A549 treated with AZD2906 at 1 μM for 4 hours (cell line): ENCODE measurements at places on chromosomes 5 and 9. TPM values are rescaled to one million over a fixed set of nuclear protein-coding genes. Genes with fewer than 3 reads are reported as not detected.

The SLIT3 gene
- 13.0 to 18.1 TPM (median 16.5 TPM) in 5 replicates for total RNA-seq

The EQTN gene
- total RNA-seq, result 0.16 to 0.20 TPM in 2 of 5 replicates, not detected in the others

The CARD9 gene
- total RNA-seq, result 0.45 to 2.1 TPM (median 1.1 TPM) in 5 replicates

The MARVELD2 gene
- 2.0 to 3.7 TPM (median 2.5 TPM) in 5 replicates for total RNA-seq

The PDGFRB gene
- total RNA-seq, result 0.11 to 0.80 TPM (median 0.22 TPM) in 5 replicates

The TNFSF15 gene
- total RNA-seq, result 0.03 to 0.12 TPM (median 0.07 TPM) in 5 replicates

The SPINK4 gene
- not detected in 5 replicates for total RNA-seq

The GFI1B gene
- total RNA-seq, result 0.07 to 0.11 TPM (median 0.10 TPM) in 4 of 5 replicates, not detected in the other

The GKAP1 gene
- total RNA-seq, result 4.0 to 5.0 TPM (median 4.2 TPM) in 5 replicates

The PCDHGA3 gene
- total RNA-seq, result 0.02 to 0.03 TPM in 2 of 5 replicates, not detected in the others

The FOXD4L6 gene
- total RNA-seq, result 0.06 to 0.09 TPM in 2 of 5 replicates, not detected in the others

The CNTNAP3 gene
- total RNA-seq, result 8.0 to 10.7 TPM (median 8.8 TPM) in 5 replicates

The SLC46A2 gene
- 0.02 TPM in 1 of 5 replicates, not detected in the others for total RNA-seq

The HSPB3 gene
- 0.16 to 0.24 TPM in 2 of 5 replicates, not detected in the others for total RNA-seq

The LRRC19 gene
- not detected in 5 replicates for total RNA-seq

The GARIN3 gene
- not detected in 5 replicates for total RNA-seq

The N4BP3 gene
- 0.77 to 1.1 TPM (median 1.0 TPM) in 5 replicates for total RNA-seq

The OBP2B gene
- not detected in 5 replicates for total RNA-seq

The SAXO1 gene
- not detected in 5 replicates for total RNA-seq

The VCAN gene
- total RNA-seq, result 7.7 to 13.0 TPM (median 10.0 TPM) in 5 replicates

The SPINK1 gene
- total RNA-seq, result 0.68 to 1.9 TPM (median 1.1 TPM) in 5 replicates

The LTC4S gene
- 0.28 TPM in 2 of 5 replicates, not detected in the others for total RNA-seq

The GADD45G gene
- 0.11 to 0.76 TPM (median 0.39 TPM) in 5 replicates for total RNA-seq

The FOXD4 gene
- total RNA-seq, result 0.13 to 0.57 TPM (median 0.37 TPM) in 5 replicates

The ANKDD1B gene
- 0.03 to 0.09 TPM in 2 of 5 replicates, not detected in the others for total RNA-seq

The RASGRF2 gene
- total RNA-seq, result 1.0 to 1.5 TPM (median 1.2 TPM) in 5 replicates

The CSNK1A1 gene
- 128 to 152 TPM (median 146 TPM) in 5 replicates for total RNA-seq

The DAB2IP gene
- 9.8 to 14.0 TPM (median 11.2 TPM) in 5 replicates for total RNA-seq

The FBP2 gene
- not detected in 5 replicates for total RNA-seq

The ZNF883 gene
- 0.64 to 0.77 TPM (median 0.67 TPM) in 5 replicates for total RNA-seq

The EIF4E1B gene
- not detected in 5 replicates for total RNA-seq

The TAF11L2 gene
- not detected in 5 replicates for total RNA-seq

The CCL27 gene
- 0.14 to 0.33 TPM (median 0.24 TPM) in 4 of 5 replicates, not detected in the other for total RNA-seq

The JAKMIP2 gene
- not detected in 5 replicates for total RNA-seq

The MCTP1 gene
- total RNA-seq, result 7.3 to 9.5 TPM (median 9.1 TPM) in 5 replicates

The BAAT gene
- total RNA-seq, result 0.31 to 0.49 TPM (median 0.46 TPM) in 5 replicates
